ENCODE measurements at places on chromosomes 7 and 10.
A peak's percentile ranks its signal among the peaks of the same experiment; 100 is the strongest.

GRCh38 chr7:122248472-122248871 is 56.1 kb downstream of the FEZF1 start:
- DNase-seq, result no peak

DNA sequence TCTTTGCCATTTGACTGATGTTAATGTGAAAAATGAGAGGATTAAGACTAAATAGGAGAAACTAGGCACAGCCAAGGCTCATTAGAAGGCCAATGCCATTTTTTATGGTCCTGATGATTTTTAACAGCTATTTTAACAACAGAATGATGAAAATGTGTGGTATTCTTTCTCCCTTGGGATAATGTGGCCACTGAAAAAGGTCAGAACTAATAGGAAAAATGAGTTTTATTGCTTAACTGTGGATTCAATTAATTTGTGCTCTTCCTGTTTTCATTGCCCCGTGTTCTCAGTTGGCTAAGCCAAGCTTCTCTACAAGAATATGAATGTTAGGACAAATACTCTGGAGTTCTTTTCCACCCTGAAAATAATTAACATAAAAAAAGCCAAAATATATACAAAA is 56.6 kb downstream of the BMPER start:
- no peak for DNase-seq

- no peak for DNase-seq
These were observed 1673.4 kb downstream of the REEP3 start for GRCh38 chr10:65194555-65194954.

DNA sequence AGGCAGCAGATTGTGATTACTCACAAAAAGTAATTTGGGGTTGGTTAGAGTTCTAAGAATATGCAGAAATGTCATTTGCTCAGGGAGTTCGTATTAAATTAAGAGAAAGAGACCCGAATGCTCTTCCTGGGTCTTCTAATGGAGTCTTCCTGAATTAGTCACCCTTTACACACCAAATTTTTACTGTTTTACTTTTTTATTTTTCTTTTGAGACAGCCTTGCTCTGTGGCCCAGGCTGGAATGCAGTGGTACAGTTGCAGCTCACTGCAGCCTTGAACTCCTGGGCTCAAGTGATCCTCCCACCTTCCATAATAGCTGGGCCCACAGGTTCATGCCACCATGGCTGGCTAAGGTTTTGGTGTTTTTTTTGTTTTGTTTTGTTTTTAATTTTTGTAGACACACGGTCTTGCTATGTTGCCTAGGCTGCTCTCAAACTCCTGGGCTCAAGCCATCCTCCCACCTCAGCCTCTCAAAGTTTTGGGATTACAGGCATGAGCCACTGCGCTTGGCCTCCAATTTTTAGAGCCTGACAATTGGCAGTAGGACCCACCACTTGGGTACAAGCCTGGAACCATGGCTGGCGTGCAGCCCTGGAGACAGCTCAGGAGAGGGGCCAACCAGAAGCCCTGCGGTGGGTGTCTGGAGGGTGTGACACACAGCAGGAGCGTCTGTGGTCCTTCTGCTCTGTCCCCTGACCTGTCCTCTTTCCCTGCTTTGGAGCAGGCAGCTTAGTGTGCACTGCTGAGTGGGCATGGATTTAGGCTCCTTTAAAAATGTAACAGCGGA is 16.4 kb upstream of the BHLHA15 start:
- no peak for DNase-seq

DNA sequence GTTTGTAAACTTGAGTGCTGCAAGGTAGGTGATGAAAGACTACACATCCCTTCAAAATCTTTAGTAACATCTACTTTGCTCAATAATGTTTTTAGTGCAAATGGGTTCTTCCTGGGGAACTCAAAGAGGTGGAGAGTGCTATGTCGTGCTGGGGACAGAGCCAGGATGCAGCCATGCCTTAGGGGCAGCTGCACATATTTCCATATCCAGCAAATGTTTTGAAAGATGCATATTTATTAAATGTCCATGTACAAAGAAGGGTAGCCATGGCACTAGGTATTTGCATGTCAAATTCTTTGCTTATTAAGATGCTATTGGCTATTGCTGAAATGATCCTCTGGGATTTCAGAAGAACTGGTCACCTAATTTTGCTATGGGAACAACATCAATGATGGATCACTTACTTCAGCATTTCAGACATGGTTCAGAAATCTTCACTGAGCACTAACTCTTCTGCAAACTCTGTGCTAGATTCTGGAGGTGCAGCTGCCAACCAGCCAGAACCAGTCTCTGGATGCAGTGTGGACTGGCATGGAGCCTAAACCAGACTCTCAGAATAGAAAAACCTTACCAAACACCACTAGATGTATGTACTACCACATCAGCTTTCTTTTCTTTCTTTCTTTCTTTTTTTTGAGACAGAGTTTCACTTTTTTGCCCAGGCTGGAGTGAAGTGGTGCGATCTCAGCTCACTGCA is 31.7 kb upstream of the DNMBP start:
- DNase-seq, result no peak

GRCh38 chr7:40659231-40659630 is 524.4 kb downstream of the SUGCT start:
- no peak for DNase-seq

GRCh38 chr7:99734987-99735386 is at the start of gene CYP3A7:
Gene CYP3A7, minus strand, starts transcription at chr7:99735196. Its CDS starts 103 bp downstream, at chr7:99735093.
- no peak for DNase-seq

- DNase-seq, result no peak
These were observed 64.2 kb upstream of the SVIL start for GRCh38 chr10:29698773-29699490.

GRCh38 chr7:148060724-148061123 is 529.8 kb upstream of the C7orf33 start:
- DNase-seq, result no peak

DNA sequence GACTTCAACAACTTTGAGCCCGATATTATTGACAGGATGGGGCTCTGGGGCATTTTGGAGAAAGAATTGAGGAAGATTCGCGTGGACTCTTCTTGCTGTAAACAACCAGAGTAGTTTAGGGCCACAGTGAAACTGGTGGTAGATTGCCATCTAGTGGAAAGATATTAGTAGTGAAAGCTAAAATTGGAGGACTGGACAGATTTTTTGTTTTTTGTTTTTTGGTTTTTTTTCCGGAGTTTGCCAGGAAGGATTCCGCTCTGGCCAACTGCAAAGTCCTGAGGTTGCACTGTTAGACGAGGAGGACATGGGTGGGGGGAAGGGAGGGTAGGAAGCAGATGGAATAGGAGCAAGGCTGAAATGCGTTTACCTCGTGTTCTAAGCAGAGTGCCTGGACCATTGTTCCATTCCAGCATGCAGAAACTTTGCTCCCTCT is 11.7 kb downstream of the NOBOX start:
- DNase-seq, result peak; percentile 26

- no peak for DNase-seq
These were observed 14.1 kb downstream of the MICU1 start for GRCh38 chr10:72611783-72612182.

GRCh38 chr10:132281915-132282666 is 25.7 kb downstream of the STK32C start:
- peak; percentile 18 for DNase-seq
